ENCODE measurements at places on chromosomes 6 and 20. TPM values are rescaled to one million over a fixed set of nuclear protein-coding genes. Genes with fewer than 3 reads are reported as not detected.
A peak's percentile ranks its signal among the peaks of the same experiment; 100 is the strongest.

The SPDEF gene
- total RNA-seq: 3.5 TPM

The PDE7B gene
- 10.3 TPM for total RNA-seq

The BPI gene
- not detected for total RNA-seq

The OXT gene
- total RNA-seq: not detected

- no peaks in the 10 kb centered on the region for H3K27me3 ChIP-seq
- H3K4me3 ChIP-seq: no peak overlapping the region
- H3K27ac ChIP-seq: no peak overlapping the region
- DNase-seq: no peak
These were observed 49.8 kb upstream of the EYA4 start for GRCh38 chr6:133191323-133191722.

DNA sequence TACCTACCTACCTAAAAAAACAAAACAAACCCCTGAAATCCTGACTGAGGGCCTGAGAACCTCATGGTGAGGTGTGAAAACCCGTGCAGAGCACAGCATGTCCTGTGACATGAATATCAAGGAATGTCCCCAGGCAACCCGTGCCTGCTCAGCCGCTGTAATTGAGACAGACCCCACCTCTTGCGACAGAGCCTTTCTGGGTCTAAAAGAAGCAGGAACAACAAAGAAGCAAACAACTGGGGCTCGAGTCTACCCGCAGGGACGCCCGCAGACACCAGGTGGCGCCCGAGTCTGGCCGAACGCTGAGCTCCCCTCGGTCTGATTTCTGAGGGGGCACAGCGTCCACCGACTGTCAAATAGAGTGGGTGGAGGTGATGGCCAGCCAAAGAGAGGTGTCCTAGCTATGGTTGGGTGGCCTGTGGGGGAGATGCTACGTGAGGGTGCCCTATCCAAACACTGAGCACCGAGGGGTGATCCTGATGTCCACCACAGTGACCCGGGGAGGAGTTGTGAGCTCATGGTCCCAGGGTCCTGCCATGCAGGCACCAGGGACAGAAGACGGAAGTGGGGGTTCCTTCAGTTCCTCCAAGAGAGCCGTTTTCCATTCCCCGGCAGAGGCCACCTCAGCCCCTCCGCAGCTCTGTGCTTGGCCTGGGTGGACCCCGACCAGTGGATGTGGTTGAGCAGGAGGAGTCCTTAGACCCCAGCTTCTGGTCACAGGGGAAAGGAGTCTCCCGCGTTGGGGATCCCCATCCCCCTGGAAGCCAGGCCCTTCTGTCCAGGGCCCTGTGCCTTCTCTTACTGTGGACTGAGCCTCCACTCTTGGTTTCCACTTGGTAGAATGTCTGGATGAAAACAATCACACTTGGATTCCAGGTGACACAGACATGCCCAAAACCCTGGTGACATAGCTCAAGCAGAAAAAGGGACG is 268.2 kb downstream of the CDC5L start:
- peaks cover 4% of the 10 kb centered on the region for H3K4me1 ChIP-seq
- no peak overlapping the region for H3K27ac ChIP-seq
- no peak overlapping the region for H3K4me3 ChIP-seq
- H3K36me3 ChIP-seq: no peaks in the 10 kb centered on the region
- peak; percentile 87 for DNase-seq

- H3K36me3 ChIP-seq: no peaks in the 10 kb centered on the region
- no peaks in the 10 kb centered on the region for H3K4me1 ChIP-seq
- peak overlapping the region; percentile 77 for H3K27ac ChIP-seq
- no peaks in the 10 kb centered on the region for H3K27me3 ChIP-seq
- no peak for DNase-seq
- no peak overlapping the region for H3K4me3 ChIP-seq
These were observed 57.4 kb upstream of the MRAP2 start for GRCh38 chr6:83976037-83976755.

GRCh38 chr20:43955750-43956191 is 41.1 kb downstream of the TOX2 start:
- no peak overlapping the region for H3K4me3 ChIP-seq
- no peaks in the 10 kb centered on the region for H3K36me3 ChIP-seq
- H3K4me1 ChIP-seq: peaks cover 85% of the 10 kb centered on the region
- H3K27ac ChIP-seq: no peak overlapping the region
- DNase-seq: no peak

- H3K4me1 ChIP-seq: no peaks in the 10 kb centered on the region
- peaks cover 31% of the 10 kb centered on the region for H3K27me3 ChIP-seq
- no peak for DNase-seq
- no peak overlapping the region for H3K4me3 ChIP-seq
- H3K36me3 ChIP-seq: no peaks in the 10 kb centered on the region
- no peak overlapping the region for H3K27ac ChIP-seq
These were observed 213.7 kb downstream of the ANKRD60 start for GRCh38 chr20:58014628-58015315.

GRCh38 chr6:55174211-55175026 is at the start of gene HCRTR2:
Gene HCRTR2 (plus strand): TSS chr6:55174515. CDS start chr6:55174588, 73 bp downstream.
- H3K27ac ChIP-seq: no peak within 1 kb of the TSS
- DNase-seq: no peak
- H3K36me3 ChIP-seq: no peaks in the 10 kb centered on the region

DNA sequence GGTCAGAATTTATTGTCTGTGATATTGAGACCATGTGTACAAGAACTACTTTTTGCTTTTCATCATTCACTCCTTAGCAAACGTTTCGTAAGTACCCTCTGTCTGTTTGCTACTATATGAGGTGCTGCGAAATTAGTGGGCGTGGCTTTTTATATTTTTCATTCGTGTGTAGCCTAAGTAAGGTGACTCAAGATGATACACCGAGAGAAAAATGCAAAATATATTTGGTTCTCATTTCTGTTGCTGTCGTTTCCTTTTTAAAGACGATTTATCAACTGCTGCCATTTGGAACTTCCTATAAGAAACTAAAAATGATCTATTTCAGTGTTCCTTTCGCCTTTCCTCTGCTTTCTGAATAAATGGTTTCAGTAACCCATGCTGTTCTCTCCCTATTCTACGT is 61.2 kb downstream of the VAPB start:
- H3K4me3 ChIP-seq: no peak overlapping the region
- H3K27me3 ChIP-seq: no peaks in the 10 kb centered on the region
- H3K27ac ChIP-seq: no peak overlapping the region
- H3K4me1 ChIP-seq: no peaks in the 10 kb centered on the region

The CEP43 gene
- 18.7 TPM for total RNA-seq

- DNase-seq: no peak
- no peak overlapping the region for H3K4me3 ChIP-seq
- H3K4me1 ChIP-seq: peaks cover 18% of the 10 kb centered on the region
- H3K27me3 ChIP-seq: no peaks in the 10 kb centered on the region
These were observed 9.4 kb upstream of the OCSTAMP start for GRCh38 chr20:46559685-46560440.

The GGTLC1 gene
- not detected for total RNA-seq

- peaks cover 36% of the 10 kb centered on the region for H3K4me1 ChIP-seq
- no peak overlapping the region for H3K4me3 ChIP-seq
- H3K27ac ChIP-seq: no peak overlapping the region
- no peaks in the 10 kb centered on the region for H3K27me3 ChIP-seq
- H3K36me3 ChIP-seq: peaks cover 18% of the 10 kb centered on the region
These were observed 6.4 kb downstream of the HINT3 start for GRCh38 chr6:125962900-125963497.

GRCh38 chr20:59141818-59142581 is 21.6 kb upstream of the ZNF831 start:
- H3K4me3 ChIP-seq: no peak overlapping the region
- H3K4me1 ChIP-seq: peaks cover 13% of the 10 kb centered on the region
- H3K27me3 ChIP-seq: no peaks in the 10 kb centered on the region
- H3K36me3 ChIP-seq: no peaks in the 10 kb centered on the region
- H3K27ac ChIP-seq: no peak overlapping the region

DNA sequence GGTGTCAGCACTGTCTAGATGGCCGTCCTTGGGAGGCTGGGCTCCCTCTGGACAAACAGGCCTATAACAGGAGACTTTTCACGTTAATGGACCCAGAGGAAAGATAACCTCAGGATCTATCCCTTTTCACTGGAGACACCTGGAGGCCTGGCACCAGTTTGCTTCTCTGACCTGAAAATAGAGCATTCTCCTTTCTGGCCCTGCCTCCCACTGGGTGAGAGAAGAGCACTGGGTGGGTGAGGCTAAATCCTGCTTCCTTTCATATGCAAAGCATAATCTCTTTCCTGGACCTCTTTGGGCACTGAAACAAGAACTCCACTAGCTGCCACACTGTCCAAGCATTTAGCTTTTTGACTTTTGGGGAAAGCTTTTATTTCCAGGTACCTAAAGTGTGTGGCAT is 78.3 kb downstream of the FOXO3 start:
- no peak overlapping the region for H3K4me3 ChIP-seq
- no peaks in the 10 kb centered on the region for H3K27me3 ChIP-seq
- no peak overlapping the region for H3K27ac ChIP-seq
- DNase-seq: no peak
- peaks cover 7% of the 10 kb centered on the region for H3K36me3 ChIP-seq

DNA sequence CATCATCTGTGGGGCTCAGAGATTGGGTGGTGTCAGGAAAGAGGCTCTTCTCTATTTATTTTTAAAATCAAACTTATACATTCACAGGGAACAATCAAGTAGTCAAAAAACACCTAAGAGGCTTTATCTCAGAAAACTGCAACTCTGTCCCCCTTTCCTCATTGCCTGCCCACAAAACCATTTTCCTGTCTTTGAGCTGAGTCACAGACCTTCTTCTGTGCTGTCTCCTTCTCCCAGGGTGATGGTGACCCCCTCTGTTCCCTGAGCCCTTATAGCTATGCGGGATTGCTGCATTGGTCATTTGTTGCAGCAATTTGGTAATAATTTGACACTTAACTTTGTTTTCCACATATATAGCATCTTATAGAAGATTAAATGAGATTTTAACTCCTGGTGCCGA is 195.2 kb upstream of the PROKR2 start:
- DNase-seq: no peak
- H3K27me3 ChIP-seq: no peaks in the 10 kb centered on the region
- H3K27ac ChIP-seq: no peak overlapping the region
- H3K36me3 ChIP-seq: no peaks in the 10 kb centered on the region
- no peak overlapping the region for H3K4me3 ChIP-seq

DNA sequence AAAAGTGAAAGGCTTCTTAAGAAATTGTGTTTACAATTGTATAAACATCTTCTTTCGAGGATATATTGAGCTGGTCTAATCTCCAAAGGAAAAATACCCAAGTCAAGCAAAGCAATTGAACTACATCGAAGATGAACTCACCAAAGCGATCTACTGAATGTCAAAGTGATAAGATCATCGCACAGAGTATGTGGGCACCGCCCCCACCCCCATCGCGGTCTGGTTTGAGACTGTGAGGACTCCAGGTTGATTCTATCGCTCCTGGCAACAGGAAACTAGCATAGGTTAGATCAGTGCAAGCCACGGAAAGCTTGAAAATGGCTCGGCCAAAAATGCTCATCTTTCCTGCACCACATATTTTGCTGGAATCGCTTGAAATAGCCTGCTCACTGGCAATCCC is 133.2 kb upstream of the RPS6KA2 start:
- DNase-seq: peak; percentile 46
- peaks cover 15% of the 10 kb centered on the region for H3K4me1 ChIP-seq
- peaks cover 10% of the 10 kb centered on the region for H3K27me3 ChIP-seq
- no peak overlapping the region for H3K27ac ChIP-seq
- no peak overlapping the region for H3K4me3 ChIP-seq
- H3K36me3 ChIP-seq: no peaks in the 10 kb centered on the region

The DACT2 gene
- not detected for total RNA-seq

The ADTRP gene
- total RNA-seq: 22.8 TPM

DNA sequence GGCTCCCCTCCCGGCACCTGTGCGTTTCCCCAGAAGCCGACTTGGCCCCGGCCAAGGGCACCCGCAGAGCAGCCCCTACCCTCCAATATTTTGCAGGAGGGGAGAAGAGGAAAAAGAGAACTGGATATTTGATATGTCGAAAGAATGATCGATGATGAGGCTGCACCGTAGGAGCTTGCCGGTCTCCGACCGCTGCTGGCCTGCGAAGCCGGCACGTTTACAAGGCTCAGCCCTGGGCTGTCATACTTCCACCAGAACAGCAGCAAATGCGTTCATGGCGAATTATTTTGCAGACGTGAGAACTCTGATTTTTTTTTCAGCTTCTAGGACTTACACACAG is 296.7 kb downstream of the TFAP2C start:
- H3K27ac ChIP-seq: no peak overlapping the region
- DNase-seq: peak; percentile 28
- H3K36me3 ChIP-seq: no peaks in the 10 kb centered on the region
- peaks cover 16% of the 10 kb centered on the region for H3K27me3 ChIP-seq

The LST1 gene
- not detected for total RNA-seq
